GM04504 (cell line): ENCODE measurements at places on chromosomes 6 and 20.

- DNase-seq: no peak
Measured at GRCh38 chr20:62224113-62224855, 4.2 kb upstream of the HRH3 start.

- DNase-seq: no peak
Measured at GRCh38 chr6:52284131-52284459, 447 bp downstream of the MCM3 start.

- no peak for DNase-seq
Measured at GRCh38 chr6:111481836-111482187, 1.2 kb downstream of the REV3L start.

DNA sequence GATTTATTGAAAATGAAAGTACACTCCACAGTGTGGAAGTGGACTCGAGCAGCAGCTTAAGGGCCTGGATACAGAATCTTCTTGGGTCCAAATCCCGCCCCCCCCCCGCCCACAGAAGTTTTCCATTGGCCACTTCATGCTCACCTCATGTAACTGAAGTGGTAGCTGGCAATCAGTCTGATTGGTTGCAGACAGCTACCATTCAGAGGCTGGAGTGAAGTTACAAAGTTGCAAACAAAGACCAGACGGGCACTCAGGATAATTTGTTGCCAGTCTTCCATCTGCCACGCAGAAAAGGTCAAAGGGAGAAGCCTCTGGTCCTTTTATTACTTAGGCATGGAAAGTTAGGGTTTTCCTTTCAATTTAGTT, 25.8 kb upstream of the FABP7 start:
- DNase-seq: no peak

DNA sequence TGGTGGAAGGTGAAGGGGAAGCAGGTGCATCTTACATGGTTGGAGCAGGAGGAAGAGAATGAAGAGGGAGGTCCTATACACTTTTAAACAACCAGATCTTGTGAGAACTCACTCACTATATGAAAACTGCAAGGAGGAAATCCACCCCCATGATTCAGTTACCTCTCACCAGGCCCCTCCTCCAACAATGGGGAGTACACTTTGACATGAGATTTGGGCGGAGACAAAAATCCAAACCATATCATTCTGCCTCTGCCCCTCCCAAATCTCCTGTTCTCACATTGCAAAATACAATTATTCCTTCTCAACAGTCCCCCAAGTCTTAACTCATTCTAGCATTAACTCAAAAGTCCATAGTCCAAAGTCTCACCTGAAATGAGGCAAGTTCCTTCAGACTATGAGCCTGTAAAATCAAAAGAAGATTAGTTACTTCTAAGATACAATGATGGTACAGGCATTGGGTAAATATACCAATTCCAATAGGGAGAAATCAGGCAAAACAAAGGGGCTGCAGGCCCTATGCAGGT, 60.5 kb downstream of the EDN1 start:
- DNase-seq: no peak

DNA sequence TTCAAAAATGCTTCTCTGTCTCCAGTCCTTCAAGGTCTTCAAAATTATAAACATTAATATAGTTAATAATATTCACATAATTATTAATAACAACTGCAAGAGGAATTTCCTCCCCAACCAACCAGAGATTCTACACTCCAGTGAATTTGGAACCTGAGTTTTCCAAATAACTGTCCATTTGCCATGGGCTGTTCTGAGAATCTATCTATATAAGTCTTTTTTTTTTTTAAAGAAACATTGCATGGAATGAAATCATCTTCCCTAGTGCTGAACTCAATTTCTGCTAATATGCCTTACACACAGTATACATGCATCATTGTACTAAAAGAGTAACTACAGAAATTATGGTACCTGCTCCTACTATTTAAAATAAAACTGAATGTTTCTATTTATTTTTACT, 113.9 kb downstream of the SLC22A3 start:
- DNase-seq: no peak

GRCh38 chr20:2817891-2818595, 1.9 kb downstream of the TMEM239 start:
- DNase-seq: no peak

DNA sequence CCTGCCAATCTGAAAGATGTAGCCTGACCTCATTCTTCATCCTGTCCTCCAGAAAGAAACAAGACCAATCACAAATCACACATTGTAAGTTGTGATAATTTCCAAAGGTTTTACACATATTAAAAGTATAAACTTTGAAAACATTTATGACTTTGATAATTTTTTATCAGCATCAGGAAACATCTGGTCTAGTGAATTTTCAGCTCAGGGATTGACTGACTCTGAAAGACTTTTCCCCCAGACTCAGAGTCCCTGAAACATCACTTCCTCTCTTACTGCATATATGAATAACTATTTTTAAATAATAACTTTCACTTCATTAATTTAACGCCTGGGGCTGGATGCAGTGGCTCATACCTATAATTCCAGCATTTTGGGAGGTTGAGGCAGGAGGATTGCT, 48.5 kb upstream of the SSTR4 start:
- DNase-seq: no peak

DNA sequence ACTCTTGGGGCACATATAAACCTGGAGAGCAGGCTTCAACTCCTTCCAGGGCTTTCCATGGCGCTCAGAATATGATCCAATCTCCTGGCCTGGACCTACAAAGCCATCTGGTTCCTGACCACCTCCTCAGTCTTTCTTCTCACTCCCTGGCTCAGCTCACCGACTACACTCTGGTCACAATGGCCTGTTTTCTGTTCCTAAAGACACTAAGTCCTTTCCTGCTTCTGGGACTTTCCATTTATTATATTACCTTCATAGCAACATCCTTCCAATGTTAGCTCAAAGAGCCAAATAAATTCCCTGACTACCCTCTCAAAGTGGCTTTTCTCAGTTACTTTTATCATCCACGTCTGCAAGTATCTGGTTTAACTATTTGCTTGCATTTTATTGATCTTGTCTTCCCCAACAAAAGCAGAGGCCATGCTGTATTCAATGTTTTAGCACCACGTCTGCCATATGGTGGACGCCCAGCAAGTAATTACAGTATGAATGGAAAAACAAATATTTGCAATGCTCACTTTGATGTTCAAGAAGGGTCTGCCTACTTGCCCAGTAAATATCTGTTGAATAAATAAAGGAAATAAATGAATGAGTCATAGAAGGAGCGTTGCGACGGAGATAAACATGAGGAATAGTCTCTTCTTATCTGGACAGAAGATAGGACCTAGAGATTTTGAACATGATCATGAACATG, 328.4 kb downstream of the ESR1 start:
- no peak for DNase-seq

DNA sequence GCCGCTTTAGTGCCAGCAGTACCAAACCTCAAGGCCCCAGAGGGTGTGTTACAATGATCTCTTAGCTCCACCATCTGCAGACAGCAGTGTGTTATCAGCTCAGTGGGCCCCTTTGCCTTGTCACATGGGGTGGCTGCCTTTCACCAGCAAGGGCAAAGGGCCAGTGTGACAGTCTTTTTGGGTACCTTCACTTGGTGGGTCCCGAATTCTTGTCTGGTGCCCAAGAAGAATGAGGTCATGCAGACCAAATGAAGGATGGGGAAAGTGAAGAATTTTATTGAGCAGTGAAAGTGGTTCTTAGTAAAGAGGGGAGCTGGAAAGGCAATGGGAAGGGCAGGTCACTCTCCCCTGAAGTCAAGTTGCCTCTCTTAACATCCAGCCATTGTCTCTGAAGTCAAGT, 2.9 kb upstream of the SMIM28 start:
- no peak for DNase-seq

- DNase-seq: no peak
Measured at GRCh38 chr6:23523771-23524170, 602.2 kb upstream of the NRSN1 start.

- DNase-seq: no peak
Measured at GRCh38 chr20:50416269-50417022, 93.7 kb upstream of the PTPN1 start.

DNA sequence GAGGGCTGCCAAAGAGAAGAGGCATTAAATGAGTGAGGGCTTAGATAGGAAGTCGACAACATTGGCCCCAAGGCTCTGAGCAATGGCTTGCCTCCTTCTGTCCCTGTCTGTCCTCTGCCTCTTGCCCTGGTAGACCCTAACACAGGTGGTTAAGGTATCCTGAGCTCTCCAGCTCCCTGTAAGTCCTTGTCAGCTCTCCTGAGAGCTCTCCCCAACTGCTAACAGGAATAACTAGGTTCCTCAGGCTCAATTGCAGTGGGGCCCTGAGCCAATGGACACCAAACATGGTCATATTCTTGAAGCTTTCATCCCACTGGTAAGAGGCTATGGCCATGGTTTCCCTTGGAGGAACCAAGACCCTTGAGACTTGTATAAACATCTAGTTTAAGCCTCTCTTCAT, 5.0 kb upstream of the CPNE1 start:
- no peak for DNase-seq

GRCh38 chr6:29527126-29527525, 32.4 kb downstream of the UBD start:
- DNase-seq: no peak

DNA sequence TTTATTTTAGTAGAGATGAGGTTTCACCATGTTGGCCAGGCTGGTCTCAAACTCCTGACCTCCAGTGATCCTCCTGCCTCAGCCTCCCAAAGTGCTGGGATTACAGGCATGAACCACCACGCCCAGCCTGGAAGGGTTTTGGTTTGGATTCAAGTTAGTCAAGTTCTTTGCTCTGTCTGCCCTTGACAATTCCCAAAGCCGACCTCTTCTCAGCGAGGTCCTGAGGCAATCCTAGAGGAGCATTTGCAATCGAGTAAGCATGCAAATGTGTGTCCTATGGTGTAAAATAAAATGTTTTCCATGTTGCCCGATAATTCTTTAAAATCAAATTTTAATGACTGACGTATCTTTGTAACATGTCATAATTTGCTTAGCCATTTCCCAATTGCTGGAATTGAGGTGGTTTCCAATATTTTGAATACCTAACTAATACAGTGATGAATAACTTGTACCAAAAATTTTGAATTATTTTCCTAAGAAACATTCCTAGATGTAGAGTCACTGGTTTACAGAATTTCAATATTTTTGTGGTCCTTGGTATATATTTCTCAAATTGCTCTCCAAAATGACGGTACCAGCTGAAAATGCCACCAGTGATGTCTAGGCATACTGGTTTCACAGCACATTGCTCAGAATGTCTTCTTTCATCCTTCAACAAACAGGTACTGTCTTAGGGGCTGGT, 38.7 kb downstream of the GTF2H5 start:
- no peak for DNase-seq
